Right atrium auricular region (tissue), 2 donors: ENCODE measurements at places on chromosomes 5 and 9. TPM values are rescaled to one million over a fixed set of nuclear protein-coding genes. Genes with fewer than 3 reads are reported as not detected.

The BNC2 gene
- 77.6 TPM for total RNA-seq

The ZNF454 gene
- total RNA-seq = 2.5 TPM

The TAF1L gene
- not detected for total RNA-seq

The GRIA1 gene
- total RNA-seq = 1.2 TPM

The GFI1B gene
- 0.35 TPM for total RNA-seq

The SPATA31A3 gene
- not detected for total RNA-seq

The FER gene
- 10.6 TPM for total RNA-seq

The SLC6A19 gene
- total RNA-seq = not detected

The CDO1 gene
- 24.7 TPM for total RNA-seq

The TAS2R1 gene
- not detected for total RNA-seq

The GARNL3 gene
- 8.9 TPM for total RNA-seq

The DEPDC1B gene
- total RNA-seq = not detected

The INIP gene
- 12.6 TPM for total RNA-seq

The SLC36A3 gene
- total RNA-seq = not detected

The KLF9 gene
- 74.1 TPM for total RNA-seq

The PPP1R26 gene
- total RNA-seq = 18.7 TPM

The ERAP2 gene
- total RNA-seq = 5.5 TPM

The ACTBL2 gene
- 0.12 TPM for total RNA-seq

The SV2C gene
- total RNA-seq = 0.04 TPM

The SPINK4 gene
- total RNA-seq = not detected

The TMEM232 gene
- 1.2 TPM for total RNA-seq

The OR1J2 gene
- not detected for total RNA-seq

The PCDHGA12 gene
- 7.7 TPM for total RNA-seq

The TOR4A gene
- total RNA-seq = 9.4 TPM

The CBY3 gene
- total RNA-seq = not detected

The SPATA31C1 gene
- total RNA-seq = not detected

The NR5A1 gene
- not detected for total RNA-seq

The LRRC26 gene
- total RNA-seq = not detected

The FYB1 gene
- 1.8 TPM for total RNA-seq

The TUT7 gene
- total RNA-seq = 16.3 TPM

The ECM2 gene
- total RNA-seq = 7.3 TPM

The SPZ1 gene
- not detected for total RNA-seq

The WDR38 gene
- not detected for total RNA-seq

The GHR gene
- total RNA-seq = 10.8 TPM

The SPINK1 gene
- not detected for total RNA-seq

The PRXL2C gene
- total RNA-seq = 14.2 TPM

The RNF183 gene
- total RNA-seq = not detected

The GLE1 gene
- total RNA-seq = 14.4 TPM

The KLF4 gene
- 95.5 TPM for total RNA-seq

The DMGDH gene
- total RNA-seq = 4.0 TPM

The C8G gene
- not detected for total RNA-seq

The IL3 gene
- total RNA-seq = not detected

The SNCAIP gene
- 8.1 TPM for total RNA-seq

The IER5L gene
- total RNA-seq = 5.5 TPM
